ENCODE measurements at places on chromosomes 3 and 15.
A peak's percentile ranks its signal among the peaks of the same experiment; 100 is the strongest.

DNA sequence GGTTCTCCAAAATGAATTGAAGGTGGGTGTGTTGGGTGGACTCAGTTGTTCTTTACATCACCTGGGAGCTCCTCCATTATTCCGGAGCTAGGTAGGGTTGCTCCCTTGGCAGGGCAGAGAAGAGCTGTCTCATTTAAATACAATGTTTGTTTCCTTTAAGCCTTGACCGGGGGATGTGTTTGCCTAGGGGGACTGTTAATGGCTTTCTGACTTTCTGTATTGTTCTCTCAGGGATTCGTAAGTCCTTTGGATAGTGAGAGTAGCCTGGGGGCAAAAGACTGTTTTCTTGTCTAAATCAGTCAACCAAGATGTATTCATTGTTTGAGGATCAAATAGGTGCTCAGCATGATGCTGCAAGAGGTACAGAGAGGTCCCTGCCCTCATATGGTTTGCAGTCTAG, 71.1 kb downstream of the CDAN1 start:
- no peak for DNase-seq

DNA sequence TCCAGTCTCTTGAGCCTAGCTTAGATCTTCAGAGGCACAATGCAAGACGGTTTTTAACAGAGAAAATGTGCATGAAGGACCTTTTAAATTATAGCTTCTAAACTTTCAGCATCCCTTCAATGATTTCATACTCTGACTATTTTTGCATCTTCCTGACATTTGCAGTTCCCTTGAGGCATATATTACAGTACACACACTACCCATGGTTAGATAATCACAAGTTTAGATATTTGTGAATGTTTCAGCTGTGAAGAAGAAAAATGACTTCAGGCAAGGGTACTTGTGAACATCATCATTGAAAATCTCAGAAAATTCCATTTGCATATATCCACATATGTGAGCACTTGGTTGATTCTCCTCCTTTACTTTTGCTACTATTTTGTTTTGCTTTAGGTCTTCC, 341.5 kb downstream of the ROBO2 start:
- no peak for DNase-seq

DNA sequence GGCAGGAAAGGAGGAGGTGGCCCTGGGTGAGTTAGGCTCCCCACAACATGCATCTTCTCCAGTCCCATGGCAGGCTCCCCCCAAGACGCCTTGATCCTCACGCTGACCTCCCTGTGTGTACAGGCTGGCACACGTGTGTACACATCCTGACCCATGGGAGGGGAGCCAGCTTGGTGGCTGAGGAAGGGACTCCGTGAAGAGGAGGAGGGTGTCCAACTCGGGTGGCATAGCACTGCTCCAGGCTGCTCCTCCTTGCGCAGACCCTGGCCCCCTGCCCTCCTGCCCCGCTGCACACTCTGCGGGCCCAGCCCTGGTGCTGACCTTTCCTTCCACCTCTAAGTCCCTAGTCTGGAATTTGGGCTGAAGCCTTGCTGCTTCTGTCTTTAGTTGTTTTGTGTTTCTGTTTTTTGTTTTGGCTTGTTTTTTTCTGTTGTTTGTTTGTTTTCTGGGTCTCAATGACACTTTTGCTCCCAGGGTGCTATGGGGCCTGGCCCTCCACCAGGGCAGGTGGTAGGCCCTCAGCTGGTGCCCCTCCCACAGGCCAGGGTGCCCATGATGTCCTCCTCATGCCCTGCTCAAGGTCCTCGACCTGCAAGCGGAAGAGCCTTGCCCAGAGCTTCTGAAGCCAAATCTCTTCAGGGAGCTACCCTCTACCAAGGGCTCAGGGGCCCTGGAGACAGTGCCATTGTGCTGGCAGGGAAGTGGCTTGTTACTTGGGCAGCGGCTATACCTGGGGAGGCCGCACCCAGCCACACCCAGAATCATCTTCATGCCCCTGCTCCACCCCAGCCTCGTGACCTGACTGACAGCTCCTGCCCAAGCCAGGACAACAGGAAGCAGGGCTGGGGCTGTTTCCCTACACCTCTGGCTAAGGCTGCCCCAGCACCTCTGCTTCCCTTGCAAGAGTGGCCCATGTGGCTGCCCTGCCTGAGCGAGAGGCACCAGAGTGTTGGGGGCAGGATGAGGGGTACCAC, 5.1 kb downstream of the EPHB3 start:
- DNase-seq = no peak

GRCh38 chr3:63092515-63092914, 185.6 kb upstream of the SYNPR start:
- no peak for DNase-seq

GRCh38 chr3:49162751-49163419, 3.2 kb downstream of the CCDC71 start:
- peak; percentile 15 for DNase-seq

DNA sequence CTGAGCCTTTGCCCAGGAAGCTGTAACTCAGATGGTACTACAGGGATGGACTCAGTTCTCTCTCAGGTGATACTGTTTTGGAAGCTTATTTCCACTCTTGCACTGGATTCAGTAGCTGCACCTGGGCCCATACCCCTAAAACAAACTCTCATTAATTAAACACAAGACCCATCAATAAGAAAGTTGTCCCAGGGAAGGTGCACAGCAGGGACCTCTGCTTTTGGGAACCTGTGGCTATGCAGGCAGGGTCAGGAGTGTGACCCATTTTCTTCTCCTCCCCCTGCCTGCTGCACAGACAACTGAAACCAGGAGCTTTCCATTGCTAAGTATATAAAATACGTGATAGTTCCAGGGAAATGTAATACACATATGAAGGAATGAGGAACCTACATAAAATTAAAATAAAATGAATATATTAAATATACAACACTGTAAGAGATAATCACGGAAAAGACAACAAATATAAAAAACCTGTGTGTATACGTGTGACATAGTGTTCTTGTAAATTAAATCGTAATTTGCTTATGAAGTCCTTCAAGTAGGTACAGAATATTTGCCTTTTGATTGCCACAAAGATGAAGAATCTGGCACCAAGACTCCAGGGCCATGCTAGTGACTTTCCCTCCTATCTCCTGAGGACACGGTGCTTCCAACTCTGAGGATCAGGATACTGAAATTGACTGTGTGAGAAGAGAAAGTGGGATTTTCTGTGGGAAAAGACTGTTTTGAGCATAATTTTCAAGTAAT, 101.6 kb upstream of the GOLGA6L6 start:
- no peak for DNase-seq

GRCh38 chr15:43274136-43274535, 7.4 kb upstream of the TGM5 start:
- DNase-seq = peak; percentile 62

DNA sequence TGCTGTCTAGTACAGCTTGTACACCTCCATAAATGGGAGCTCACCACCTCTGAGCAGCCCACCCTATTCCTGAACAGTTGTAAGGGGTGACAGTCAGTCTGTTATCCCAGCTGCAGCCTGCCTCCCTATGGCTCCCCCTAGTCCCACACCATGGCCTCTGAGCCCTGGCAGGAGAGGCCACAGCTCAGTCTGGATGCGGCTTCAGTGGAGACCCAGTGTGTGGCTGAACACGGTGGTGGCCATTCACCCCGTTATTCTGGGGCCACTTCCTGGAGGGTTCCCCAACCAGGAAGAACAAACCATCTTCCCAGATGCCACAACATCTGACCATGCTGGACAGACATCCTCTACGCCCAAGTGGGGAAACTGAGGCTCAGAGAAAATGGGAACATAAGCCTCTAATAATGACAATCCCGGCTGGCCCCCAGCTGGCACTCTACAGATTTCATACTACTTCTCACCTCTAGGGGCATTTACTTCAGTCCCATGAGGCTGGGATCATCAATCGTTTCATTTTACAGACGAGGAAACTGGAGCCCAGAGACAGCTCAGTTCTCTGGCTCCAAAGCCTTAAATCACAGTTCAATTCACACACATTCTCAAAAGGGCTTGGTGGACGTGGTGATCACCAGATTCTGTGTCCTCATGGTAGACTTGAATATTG, 9.2 kb upstream of the GRIP2 start:
- no peak for DNase-seq

Data from femur (tissue), 1 donor.